Myocyte (in vitro differentiated cells): ENCODE measurements at places on chromosomes 1 and 21. TPM values are rescaled to one million over a fixed set of nuclear protein-coding genes. Genes with fewer than 3 reads are reported as not detected.
A peak's percentile ranks its signal among the peaks of the same experiment; 100 is the strongest.

DNA sequence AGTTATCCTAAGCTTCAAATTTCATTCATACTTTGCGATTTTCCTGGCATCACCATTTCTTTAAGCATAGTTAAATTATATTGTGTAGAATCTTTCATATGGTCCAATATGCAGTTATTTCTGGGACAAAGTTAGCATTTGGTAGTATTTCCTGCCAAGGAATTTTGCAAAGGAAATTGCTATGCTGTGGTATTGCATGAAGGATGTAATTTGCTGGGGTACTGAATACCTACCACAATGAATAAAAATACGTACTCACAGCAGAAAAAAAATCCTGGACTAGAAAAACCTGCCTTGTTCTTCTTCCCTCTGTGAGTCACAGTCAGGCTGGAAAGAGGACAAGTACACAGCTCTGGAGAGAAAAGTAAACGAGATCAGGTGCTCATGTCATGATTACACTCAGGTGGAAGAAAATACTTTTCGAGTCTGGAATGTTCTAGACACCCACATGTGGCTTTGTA lies 241.2 kb downstream of the PTBP2 start:
- DNase-seq, result no peak

DNA sequence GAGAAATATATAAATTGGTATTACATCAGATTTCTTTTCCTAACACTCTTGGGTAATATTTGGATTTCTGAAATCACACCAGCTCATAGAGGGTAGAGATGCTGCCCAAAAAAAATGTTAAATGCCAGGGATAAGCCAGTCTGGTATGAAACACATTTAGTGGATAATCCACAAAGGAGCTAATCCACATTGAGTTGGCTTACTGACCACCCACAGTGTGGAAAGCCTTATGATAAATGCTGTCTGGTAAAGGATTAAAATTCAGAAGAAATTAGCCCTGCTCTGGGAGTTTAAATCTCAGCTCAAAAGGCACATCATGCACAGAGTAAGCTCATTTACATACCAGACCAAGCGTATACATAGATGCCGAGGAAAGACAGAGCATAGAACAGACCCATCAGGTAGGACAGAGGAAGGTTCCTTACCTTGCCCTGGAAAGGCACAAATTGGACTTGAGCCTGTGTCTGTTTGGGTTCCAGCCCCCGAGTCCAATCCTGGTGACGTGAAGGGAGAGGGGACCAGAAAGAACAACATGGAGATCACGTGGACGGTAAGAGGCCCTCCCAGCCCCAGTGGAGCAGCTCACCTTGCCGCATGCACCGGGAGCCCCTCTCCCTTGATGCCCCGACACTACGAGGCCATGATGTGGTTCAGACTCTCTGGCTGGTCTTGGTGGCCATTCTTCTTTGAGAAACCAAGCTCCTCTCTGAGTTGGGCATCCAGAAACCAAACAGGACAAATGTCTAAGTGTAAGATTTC lies 62.9 kb upstream of the CNTN2 start:
- no peak for DNase-seq

DNA sequence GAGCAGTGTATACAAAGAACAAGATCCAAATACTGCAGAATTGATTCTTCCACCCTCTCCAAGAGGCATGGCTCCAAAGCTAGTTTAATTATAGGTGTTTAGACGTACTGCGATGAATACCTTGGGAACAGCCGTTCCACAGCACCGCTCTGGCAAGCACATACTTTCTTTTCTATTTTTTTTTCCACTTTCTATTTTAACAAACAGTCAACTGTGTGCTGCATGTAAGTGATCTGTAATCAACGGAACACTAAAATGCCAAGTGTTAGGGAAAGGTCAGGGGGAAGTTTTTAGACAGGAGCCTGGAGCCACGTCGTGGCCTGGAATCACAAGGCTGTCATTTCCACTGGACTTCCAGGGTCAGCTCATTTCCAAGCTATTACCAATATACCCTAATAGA lies 486.4 kb upstream of the DAB1 start:
- DNase-seq, result no peak

- peak; percentile 73 for DNase-seq
Observed at GRCh38 chr1:48109390-48110013, 112.3 kb upstream of the TRABD2B start.

DNA sequence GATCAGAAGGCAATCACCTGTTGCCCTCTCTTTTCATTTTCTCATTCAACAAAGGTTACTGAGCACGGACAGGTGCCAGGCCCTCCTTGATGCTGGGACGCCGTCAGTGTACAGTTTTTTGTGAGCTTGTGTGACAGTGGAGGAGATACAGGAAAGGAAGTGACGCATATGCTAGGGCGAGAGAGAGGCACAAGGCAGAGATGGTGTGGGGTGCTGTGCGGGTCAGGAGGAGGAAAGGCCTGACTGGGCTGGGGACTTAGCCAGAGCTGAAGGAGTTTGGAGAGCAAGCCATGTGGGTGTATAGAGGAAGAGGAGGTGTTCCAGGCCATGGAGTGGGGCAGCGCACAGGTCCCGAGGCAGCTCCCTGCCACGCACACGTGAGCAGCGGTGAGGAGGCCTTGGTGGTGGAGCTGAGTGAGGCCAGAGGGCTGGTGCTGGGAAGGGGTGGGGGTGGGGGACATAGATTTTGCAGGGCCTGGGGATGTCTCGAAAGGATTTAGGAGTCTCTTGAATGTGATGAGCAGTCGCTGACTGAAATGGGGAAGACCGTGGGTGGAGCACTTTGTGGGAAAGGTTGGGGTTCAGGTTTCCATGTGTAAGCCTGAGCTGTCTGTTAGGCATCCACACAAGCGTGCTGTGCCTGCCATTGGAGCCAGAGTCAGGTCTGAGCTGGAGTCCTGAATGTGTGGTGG lies 46.0 kb downstream of the TRAPPC10 start:
- peak; percentile 47 for DNase-seq

DNA sequence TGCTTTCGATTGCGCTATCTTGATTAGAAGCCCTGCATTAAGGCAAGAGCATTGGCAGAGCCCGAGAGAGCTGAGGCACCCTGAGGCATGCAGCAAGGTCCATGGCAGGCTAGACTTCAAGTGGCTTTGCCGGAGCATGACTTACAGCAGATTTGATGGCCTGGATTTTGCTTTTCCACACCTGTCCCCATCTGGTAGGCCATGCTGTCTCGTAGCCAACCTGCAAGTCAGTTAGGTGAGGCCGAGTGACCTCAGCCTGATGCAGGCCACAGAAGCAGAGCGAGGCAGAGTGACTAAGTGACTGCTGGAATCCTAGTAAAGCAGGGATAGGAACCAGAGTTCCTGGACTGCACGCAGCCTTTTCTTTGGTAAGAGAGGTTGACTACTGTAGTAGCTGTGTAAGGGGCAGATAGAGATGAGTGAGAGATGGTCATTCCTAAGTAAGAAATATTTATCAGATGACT lies 148.9 kb downstream of the PBX1 start:
- DNase-seq, result peak; percentile 21

- DNase-seq, result no peak
Observed at GRCh38 chr1:230069796-230070195, 2.8 kb downstream of the GALNT2 start.

DNA sequence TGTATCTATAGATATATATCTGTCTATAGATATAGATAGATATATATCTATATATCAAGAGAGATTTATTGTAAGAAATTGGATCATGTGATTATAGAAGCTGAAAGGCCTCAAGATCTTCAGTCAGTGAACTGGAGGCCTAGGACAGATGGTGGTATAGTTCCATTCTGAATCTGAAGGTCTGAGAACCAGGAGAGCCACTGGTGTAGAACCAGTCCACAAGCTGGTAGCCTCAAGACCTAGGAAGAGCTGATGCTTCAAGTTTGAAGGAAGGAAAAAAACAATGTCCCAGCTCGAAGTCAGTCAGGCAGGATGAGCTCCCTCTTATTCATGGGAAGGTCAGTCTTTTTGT lies 213.2 kb upstream of the JUN start:
- DNase-seq, result no peak

The NLRP3 gene
- 0.05 TPM in 1 of 2 replicates, not detected in the other for total RNA-seq

The LCE1B gene
- total RNA-seq, result not detected in 2 replicates

The CDCA8 gene
- 0.05 and 0.26 TPM in 2 replicates for total RNA-seq

The WNT3A gene
- not detected in 2 replicates for total RNA-seq

The CDC20 gene
- total RNA-seq, result 0.68 and 2.0 TPM in 2 replicates

The TMEM39B gene
- total RNA-seq, result 4.9 and 5.6 TPM in 2 replicates
